ENCODE measurements at places on chromosomes 12 and 14. TPM values are rescaled to one million over a fixed set of nuclear protein-coding genes. Genes with fewer than 3 reads are reported as not detected.

Gene RNFT2
- 0.49 TPM for total RNA-seq

GRCh38 chr12:54390668-54391551 is 6.4 kb upstream of the ZNF385A start:
- no peak for DNase-seq

- no peak for DNase-seq
These were observed 498.3 kb upstream of the NOVA1 start for GRCh38 chr14:27096091-27096490.

Gene DEGS2
- under 0.01 TPM for total RNA-seq

DNA sequence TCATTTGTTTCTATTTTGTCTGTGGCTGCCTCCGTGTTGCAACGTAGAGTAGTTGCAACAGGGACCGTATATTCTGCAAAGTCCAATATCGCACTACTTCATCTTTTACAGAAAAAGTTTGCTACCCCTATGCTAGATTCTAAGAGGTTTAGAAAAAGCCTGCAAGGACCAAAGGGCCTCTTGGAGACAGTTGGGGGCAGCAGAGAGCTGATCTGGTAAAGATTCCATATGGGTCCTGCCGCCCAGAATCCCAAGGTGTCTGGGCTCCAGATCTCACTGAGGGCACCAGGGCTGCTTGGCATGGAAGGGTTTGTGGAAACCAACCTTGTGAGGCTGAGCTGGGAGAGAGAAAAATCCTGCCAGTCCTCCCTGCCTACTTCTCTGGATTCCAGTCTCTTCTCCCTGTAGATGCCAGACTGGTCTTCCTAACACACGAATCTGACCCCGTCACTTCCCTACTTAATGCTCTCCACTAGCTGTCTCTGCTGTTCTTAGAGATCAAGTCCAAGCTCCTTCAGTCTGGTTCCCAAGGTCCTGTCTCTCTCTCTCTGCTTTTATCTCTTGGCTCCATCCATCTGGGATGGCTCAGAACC is 74.6 kb downstream of the GLRX5 start:
- no peak for DNase-seq

- no peak for DNase-seq
These were observed 202.5 kb upstream of the DDHD1 start for GRCh38 chr14:53355581-53356112.

DNA sequence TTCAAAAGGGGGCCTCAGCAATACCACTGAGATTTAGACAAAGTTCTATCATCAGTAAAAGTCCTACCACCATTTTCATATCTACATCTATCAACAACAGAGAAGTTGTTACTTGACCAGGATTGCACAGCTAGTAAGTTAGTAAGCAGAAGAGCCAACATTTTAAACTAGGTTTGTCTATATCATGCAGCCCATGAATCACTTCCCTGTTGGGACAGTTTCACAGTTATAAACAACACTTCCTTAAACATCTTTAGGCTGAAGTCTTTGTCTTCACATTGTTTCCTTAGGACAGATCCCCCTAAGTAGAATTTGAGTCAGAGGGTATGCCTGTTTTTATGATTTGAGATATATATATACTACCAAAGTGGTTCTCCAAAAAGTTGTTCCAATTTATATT is 68.5 kb downstream of the DAO start:
- no peak for DNase-seq

DNA sequence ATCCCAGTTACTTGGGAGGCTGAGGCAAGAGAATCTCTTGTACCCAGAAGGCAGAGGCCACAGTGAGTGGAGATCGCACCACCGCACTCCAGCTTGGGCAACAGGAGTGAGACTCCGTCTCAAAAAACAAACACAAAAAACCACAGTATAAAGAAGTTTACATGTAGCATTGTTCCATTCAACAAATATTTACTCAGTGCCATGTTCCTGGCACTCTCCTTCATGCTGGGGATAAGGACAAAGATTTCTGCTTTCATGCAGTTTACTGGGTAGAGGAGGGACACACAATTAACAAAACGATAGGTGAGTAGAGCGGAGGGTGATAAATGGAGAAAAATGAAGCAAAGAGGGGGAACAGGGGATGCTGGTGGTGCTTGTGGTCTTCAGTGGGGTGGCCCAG is 68.2 kb upstream of the OVCH1 start:
- DNase-seq, result no peak

DNA sequence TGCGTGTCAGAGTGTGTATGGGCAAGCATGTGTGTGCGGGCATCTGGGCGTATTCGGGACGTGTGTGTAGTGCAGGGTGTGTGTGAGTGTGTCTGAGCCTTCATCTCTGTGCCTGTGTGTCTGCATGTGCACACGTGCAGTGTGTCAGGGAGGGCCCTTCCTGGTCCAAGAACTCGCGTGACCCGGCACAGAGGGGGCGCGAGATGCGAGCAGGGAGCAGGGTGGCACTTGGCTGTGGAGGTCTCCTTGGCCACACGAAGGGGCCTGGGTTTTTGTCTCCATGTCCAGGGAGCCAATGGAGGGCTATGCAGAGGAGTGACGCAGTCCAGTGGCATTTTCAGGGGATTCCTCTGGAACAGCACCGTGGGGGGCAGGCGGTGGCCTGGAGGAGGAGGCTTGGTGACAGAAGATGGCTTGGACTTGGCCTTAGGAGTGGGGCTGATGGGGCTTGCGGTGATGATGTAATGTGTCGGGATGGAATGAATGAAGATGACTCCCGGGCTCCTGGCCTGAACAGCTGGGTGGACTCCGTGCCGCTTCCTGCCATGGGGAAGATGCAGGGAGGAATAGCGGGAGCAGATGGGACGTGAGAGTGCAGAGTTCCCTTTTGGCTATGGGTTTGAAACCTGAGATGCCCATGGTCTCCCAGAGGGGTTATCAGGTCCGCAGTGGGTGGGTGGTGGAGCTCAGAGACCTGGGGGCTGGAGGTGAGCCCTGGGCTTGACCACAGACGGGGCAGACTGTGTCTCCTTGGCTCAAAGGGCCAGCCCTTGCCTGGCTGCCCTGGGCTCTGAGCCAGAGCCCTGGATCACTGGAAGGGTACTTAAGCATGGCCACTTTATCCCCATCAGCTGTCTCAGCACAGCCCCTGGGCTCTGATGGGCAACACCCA is 208.3 kb downstream of the PHETA1 start:
- DNase-seq, result no peak

- no peak for DNase-seq
These were observed 202.7 kb upstream of the FRMD6 start for GRCh38 chr14:51448831-51449670.

GRCh38 chr12:88921890-88922532 is 341.7 kb upstream of the KITLG start:
- no peak for DNase-seq

Gene MSI1
- total RNA-seq, result 0.66 TPM

Gene P2RX2
- total RNA-seq, result 0.36 TPM

- DNase-seq, result no peak
These were observed 173.2 kb downstream of the CAND1 start for GRCh38 chr12:67442347-67442841.

- no peak for DNase-seq
These were observed 316.6 kb downstream of the GLT1D1 start for GRCh38 chr12:129169928-129170327.

DNA sequence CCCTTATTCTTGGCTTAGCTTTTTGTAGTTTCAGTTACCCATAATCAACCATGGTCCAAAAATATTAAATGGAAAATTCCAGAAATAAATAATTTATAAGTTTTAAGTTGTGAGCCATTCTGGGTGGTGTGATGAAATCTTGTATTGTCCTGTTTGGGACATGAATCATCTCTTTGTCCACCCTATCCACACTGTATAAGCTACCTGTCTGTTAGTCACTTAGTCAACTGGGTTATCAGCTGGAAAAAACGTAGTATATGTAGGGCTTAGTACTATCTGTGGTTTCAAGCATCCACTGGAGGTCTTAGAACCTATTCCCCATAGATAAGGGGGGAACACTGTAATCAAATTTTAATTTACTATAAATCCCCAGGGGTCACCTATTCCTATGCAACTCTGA is 52.7 kb downstream of the NKX2-1 start:
- no peak for DNase-seq

- no peak for DNase-seq
These were observed 42.8 kb upstream of the SCN8A start for GRCh38 chr12:51548241-51548640.

DNA sequence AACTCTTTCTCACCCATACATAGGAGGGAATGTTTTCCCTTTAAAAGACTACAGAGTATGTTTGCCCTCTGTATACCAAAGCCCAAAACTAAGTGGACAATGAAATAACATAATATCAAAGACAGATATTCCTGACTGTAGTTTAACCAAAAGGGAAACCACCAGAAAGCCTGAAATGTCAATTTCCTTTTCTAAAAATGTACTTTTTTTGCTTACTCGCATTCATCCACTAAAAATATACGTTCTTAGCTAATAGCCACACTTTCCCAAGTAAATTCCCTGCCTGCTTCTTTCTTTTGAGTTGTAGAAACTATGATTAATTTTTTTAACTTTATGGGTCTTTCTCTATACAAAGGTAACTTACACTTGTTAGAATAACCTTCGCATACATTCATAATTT is 280.2 kb downstream of the PDZRN4 start:
- no peak for DNase-seq

- no peak for DNase-seq
These were observed 53.3 kb upstream of the STXBP6 start for GRCh38 chr14:25103271-25103670.

DNA sequence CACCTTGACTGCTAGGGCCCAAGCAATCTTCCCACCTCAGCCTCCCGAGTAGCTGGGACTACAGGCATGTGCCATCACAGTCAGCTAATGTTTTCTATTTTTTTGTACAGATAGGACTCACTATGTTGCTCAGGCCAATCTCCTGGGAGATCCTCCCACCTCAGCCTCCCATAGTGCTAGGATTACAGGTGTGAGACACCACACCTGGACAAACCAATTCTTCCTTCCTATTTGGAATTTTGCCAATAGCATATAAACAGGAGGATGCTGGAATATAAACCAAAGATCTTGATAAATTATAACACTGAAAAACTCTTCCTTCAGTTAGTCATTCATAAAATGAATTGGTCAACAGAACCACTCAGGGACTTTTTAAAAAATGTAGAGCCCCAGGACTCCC is 8.4 kb downstream of the ACIN1 start:
- no peak for DNase-seq

GRCh38 chr14:84208451-84208850 is 1321.5 kb upstream of the FLRT2 start:
- DNase-seq, result no peak

Gene ENDOU
- 0.36 TPM for total RNA-seq

- DNase-seq, result no peak
These were observed 31.4 kb upstream of the SLC2A13 start for GRCh38 chr12:40137252-40137651.

DNA sequence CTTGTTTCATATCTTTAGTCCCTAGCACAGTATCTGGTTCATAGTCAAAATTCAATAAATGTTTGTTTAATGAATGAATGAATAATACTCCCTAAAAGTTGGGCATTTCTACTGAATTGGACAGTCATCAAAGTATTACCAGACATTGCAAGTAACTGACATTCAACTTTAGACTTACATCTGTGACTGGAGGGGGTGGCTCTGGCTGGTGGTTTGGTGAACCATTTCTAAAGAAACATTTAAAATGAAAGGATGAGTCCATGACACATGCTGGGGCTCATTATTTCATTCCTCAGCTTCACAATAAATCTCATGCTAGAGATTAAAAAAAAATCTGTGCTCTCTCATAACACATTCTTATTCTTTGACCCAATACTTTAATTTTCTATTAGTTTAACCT is 20.6 kb upstream of the CSRNP2 start:
- DNase-seq, result no peak

DNA sequence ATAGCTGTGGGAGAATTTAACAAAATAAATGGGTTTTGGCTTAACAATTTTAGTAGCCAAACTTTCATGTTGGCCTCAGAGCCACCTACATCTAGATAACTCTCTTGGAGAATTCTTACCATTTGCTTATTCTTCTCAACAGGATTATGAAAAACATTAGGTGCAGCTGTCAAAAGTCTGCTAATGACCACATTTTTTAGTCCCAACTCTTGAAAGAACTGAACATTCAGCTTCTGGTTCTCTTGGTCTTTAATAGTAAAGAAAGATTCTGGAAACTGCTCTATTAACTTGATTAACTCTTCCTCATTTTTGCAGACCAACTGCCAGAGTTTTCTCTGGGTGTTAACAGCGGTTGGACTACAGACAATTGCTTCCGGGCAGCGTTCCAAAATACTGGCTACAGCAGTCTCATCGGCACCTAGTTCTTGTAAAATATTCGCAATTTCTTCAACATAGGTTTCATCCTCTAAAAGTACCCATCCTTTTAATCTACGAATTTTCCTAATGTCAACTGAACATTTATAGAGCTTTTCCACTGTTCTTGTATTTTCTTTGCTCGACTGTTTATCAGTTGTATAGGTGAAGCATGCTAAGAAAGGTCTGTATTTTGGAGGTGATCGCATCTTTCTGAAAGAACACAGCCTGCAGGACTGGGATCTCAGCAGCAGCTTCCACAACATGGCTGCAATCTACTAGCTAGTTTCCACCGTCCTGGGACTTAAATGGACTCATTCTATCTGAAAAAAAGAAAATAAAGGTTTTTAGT is 8.7 kb downstream of the MTERF2 start:
- DNase-seq, result peak; percentile 83

DNA sequence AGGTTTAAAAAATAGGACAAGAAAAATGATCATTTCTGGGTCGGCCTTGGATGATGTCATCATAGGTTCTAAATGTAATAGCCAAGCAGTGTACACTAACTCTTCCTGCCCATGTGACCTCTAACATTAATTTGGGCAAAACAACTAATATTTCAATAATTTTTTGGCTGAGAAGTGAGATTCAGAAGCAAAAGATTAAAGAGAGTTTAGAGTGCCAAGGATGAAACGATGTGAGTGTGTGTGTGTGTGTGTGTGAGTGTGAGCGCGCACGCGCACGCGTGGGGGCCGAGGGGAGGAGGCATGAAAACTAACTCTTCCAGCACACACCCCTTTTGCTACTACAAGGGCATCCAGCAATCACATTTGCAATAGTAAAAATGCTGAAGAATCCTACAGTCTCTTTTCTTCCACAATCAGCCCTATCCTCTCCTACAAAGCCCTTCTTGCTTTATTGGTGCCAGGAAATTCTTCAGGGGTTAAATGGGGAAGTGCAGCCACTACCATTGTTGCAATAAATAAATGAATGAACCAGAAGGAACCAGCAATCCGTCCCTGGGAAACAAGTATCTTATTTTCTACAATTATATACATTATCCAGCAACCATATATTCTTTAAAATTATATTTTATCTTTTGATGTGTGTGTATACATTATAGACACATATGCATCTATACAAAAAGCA is 52.9 kb downstream of the PEBP1 start:
- DNase-seq, result peak; percentile 75

Gene RIPK3
- 3.5 TPM for total RNA-seq

DNA sequence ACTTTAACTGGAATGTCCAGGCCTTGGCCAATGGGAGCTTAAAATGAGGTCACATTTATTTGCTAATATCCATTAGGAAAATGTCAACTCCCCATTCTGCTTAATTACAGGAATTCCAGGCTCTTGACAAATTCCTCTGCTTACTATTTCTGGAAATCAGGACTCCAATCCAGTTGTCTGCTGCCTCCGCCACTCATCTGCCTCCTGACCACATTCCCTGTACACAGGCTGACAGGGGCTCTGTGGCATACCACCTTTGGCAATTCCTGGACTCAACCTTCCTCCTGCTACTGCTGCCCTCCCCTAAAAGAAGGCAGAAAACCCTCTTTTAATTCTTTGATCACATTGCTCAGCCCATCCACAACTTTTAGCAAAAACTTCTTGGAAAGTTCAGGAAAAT is 37.9 kb downstream of the KICS2 start:
- DNase-seq, result no peak

GRCh38 chr12:102061096-102061559 is 663 bp downstream of the WASHC3 start:
- DNase-seq, result no peak

Gene DLGAP5
- total RNA-seq, result not detected

- DNase-seq, result no peak
These were observed 82.2 kb upstream of the GPR68 start for GRCh38 chr14:91326514-91327249.
